Activated CD4-positive, alpha-beta T cell treated with anti-CD3 and anti-CD28 coated beads, Interleukin-2, amount 50 U/mL, for 4 hours (primary cell): ENCODE measurements at places on chromosomes 12 and 14.

GRCh38 chr14:59583755-59584154, 7.1 kb upstream of the CCDC175 start:
- no peak for DNase-seq

GRCh38 chr12:10128687-10129086, 1.3 kb downstream of the CLEC7A start:
- no peak for DNase-seq

GRCh38 chr12:114691763-114692185, 7.8 kb upstream of the TBX3 start:
- DNase-seq = no peak

GRCh38 chr14:75515629-75515996, 6.7 kb upstream of the BATF start:
- no peak for DNase-seq

- DNase-seq = no peak
These were observed 60.9 kb downstream of the PLEKHA5 start for GRCh38 chr12:19190292-19191031.

DNA sequence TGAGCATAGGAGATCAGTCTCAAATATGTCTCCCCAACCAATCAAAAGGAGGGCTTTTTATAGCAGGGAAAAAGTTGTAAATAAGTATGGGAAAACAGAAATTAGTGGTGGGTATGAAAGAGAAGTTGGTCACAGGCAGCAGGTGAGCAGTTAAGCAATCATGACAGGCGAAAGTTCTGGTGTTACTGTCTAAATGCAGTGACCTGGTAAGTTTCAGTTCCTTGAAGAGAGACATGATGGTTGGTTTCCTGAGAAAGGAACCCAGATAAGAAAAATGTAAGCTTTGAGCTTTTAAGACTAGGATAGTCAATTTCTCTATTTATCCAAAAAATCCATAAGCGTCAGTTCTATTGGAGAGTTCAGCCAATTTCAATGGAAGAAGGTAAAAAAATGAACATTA, 466.2 kb upstream of the FLRT2 start:
- no peak for DNase-seq

GRCh38 chr12:109458771-109459208, 18.3 kb downstream of the KCTD10 start:
- no peak for DNase-seq

DNA sequence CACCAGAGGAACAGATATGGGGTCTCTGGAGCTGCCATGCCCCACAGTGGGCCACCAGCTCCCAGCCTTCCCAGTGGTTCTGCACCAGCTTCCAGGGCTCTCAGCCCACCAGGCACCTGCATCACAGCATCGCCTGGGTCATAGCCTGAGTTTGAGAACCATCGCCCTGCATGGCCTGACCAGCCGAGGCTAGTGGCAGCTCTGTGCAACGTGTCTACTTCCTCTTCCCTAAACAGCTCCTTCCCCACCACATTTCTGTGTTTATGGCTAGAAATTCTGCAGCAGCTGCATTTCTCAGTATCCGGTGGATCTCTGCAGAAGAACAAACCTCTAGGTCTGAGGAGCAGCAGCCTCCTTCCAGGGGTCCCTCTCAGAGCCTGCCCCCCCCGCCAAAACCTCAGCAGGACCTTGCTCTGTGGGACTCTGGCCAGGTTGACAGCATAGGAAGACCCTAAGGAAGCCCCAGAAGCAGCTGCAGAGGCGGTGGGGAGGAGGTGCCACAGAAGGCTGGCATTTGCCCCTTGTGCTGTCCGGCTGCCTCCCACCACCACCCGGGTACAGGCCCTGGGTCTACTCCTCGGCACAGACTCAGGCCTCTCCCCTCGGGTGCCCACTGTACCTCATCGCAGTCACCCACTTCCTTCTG, 47.7 kb downstream of the PSMA6 start:
- no peak for DNase-seq

- DNase-seq = no peak
These were observed 237.3 kb upstream of the GRIP1 start for GRCh38 chr12:66916189-66916588.

- no peak for DNase-seq
These were observed 922 bp downstream of the TBX5 start for GRCh38 chr12:114404926-114405518.

DNA sequence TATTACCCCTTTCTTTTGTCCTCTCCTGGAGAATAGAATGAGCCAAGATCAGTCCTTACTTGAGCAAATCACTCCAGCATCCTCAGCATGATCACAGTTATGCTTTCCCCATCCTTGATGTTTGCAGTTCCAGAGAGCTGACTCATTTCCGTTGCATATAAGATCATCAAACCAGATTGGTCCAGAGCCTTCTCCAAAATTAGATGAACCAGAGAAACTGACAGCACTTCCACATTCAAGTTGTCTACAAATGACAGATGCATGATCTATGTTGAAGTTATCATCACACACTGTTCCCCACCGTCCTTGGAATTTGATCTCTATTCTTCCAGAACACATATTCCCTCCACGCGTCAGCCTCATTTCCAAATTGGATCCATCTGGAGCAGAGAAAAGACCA, 4.8 kb downstream of the CD163 start:
- DNase-seq = no peak

DNA sequence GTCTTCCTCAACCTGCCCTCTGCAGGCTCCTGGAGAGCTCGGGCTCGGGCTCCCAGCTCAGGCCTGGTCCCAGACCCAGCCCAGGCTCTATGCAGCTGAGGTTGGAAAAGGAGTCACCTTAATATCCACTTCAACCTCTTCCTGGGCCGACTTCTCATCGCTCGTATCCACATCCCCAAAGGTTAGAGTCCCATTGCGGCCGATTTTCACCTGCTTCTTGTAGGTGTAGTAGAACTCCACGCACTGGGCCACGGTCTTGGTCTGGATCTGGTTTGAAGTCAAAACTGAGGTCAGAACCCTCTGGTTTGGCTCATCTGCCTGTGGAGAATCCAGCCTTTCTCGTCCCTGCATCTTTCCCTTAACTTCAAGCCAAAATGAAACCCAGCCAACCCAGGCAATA, 8.4 kb upstream of the PNMA1 start:
- no peak for DNase-seq

DNA sequence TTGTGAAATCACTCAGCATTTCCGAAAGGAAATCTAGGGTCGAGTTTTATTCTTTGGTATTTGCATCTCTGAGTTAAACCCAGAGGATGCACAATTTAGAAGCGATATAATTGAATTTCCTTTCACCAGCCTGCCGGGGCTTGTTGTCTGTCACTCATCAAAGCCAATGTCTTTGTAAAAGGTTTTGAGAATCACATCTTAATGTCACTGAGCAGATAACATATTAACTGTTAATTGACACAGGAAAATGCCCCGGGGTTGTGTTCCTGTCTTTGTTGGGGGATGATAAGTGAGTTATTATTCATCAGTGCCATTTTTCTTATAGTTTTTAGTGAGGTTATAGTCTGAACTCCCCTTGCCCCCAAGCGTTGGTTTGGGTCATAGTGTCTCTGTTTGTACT, 73.4 kb downstream of the DUSP6 start:
- no peak for DNase-seq

- no peak for DNase-seq
These were observed 11.4 kb downstream of the CEP128 start for GRCh38 chr14:80930095-80930494.

GRCh38 chr12:21774358-21775132, at the start of gene KCNJ8:
KCNJ8 (minus strand) TSS chr12:21774706; CDS start chr12:21773616, 1,090 bp downstream.
- no peak for DNase-seq

GRCh38 chr12:105067511-105068031, 16.7 kb downstream of the ALDH1L2 start:
- no peak for DNase-seq

DNA sequence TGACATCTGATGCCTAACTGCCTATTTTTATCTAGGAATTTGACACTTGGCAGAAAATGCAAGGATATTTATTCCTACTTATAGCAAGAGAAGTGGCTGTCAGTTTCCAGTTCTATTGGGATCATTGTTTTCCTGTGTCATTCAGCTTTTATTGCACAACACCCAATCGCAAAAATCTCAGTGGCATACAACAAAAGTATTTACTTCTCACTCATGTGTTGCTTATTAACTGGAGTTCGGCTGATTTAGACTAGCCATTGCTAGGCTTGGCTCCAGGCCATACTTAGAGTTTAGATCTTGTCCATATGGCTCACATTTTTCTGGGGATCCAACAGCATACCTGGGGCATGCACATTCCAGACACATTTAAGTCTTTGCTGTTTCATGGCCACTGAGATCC, 218.6 kb upstream of the SYT1 start:
- DNase-seq = no peak

DNA sequence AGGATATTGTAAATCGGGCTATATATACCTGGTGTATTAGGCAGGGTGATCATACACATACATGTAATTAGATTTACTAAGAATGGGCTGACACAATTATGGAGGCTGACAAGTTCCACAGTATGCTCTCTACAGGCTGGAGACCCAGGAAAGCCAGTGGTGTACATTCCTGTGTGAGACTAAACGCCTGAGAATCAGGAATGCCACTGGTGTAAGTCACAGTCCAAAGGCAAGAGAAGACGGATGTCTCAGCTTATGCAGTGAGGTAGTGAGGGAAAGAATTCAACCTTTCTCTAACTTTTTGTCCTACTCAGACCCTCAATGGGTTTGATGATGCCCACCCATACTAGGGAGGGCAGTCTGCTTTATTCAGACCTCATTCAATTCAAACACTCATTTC, 57.1 kb downstream of the METTL25 start:
- no peak for DNase-seq

DNA sequence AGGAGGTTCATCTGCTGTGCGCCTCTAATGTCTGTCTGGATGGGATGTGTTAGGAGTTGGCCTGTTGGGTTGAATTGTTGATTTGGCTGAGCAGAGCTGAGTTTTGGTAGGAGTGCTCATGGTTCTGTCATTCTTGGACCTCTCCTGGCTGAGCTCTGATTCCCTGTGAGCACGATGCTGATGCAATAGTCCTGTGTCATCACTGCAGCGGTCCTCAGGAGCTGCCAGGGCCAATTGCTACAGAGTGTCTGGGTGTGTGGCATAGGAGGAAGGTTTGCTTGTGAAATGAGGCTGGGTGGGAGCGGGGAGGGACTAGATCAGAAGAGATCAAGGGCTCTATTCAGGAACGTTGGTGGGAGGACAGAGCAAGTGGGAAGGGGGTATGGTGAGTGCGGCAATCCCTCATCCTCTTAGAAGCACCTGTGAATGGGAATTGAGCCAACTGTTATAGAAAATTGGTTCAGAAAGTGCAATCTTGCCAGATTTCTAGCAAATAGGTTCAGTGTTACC, 21.2 kb downstream of the PEX5 start:
- no peak for DNase-seq

DNA sequence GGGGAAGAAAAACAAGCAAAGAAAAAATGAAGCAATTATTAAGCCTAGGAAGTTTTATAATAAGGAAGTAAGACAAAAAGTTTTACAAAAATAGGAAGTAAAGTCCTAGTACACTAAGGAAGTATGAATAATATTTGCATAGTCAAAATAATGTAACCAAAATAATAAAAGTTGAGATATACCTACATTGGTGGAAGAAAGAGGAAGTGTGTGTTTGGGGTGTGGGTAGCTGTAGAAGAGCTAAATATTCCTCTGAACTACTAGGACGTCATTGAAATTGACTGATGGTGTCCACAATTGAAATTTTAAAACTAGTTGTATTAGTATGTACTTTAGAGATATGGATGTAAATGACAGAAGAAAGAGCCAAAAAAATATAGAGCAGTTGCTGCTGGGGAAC, 228.4 kb upstream of the OTX2 start:
- no peak for DNase-seq

- no peak for DNase-seq
These were observed 18.6 kb upstream of the MDM1 start for GRCh38 chr12:68350753-68351152.

DNA sequence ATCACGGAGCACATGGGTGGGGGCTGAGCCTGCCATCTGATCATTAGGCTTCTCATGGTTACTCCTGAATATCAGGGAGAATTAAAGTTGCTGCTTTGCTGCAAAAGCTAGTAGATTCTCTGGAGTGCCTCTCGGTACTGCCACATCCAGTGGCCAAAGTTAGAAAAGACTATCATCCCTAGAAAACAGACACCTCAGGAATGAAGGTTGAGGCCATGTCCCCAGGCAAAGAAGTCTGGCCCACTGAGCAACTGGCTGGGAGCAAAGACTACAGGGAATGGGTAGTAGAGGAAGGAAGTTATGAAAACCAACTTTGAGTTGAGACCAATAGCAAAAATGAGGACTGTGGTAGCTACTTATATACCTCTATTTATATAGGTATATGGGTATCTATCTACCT, 258.7 kb downstream of the EFCAB11 start:
- no peak for DNase-seq

GRCh38 chr12:42582050-42582449, 7.5 kb downstream of the PRICKLE1 start:
- no peak for DNase-seq

GRCh38 chr14:85418721-85419120, 111.2 kb upstream of the FLRT2 start:
- no peak for DNase-seq

GRCh38 chr12:5796171-5796958, 148.7 kb downstream of the ANO2 start:
- DNase-seq = no peak

DNA sequence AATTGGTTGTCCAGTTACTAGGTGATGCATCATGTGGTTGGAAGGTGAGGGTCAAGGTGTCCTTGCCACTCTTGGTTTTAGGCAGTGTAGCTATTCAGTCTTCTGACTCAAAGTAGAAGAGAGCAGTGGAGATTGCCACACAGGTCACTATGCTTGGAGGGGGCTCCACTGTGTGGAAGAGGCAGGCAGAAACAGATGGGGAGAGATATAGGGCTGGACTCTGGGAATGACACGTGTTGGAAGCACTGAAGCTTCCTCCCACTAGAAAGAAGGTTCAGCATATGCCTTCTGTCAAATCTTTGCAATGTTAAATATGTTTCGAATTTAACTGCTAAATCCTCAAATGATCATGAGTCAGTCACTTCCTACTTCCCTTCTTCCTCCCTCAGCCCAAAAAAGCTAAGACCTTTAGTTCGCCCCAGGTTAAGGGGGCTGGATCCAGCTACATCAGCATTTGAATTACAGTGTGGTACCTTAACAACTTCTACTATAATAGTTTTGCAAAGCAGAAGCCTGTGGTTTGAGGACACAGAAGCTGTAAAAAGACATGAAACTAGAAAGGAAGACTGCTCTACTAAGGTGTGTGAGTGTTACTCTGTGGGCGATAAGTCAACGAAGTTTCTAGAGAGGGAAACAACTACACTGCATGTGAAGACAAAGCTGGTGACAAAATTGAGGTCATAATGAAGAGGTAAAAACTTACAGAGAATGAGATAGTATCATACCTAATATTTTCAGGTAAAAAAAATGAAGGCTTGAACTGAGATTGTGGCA, 228.0 kb downstream of the NELL2 start:
- no peak for DNase-seq
